SW 1271 (cell line): ENCODE measurements at places on chromosomes 5 and 9.

GRCh38 chr5:58040846-58041245 is 419.0 kb downstream of the PLK2 start:
- DNase-seq, result no peak

DNA sequence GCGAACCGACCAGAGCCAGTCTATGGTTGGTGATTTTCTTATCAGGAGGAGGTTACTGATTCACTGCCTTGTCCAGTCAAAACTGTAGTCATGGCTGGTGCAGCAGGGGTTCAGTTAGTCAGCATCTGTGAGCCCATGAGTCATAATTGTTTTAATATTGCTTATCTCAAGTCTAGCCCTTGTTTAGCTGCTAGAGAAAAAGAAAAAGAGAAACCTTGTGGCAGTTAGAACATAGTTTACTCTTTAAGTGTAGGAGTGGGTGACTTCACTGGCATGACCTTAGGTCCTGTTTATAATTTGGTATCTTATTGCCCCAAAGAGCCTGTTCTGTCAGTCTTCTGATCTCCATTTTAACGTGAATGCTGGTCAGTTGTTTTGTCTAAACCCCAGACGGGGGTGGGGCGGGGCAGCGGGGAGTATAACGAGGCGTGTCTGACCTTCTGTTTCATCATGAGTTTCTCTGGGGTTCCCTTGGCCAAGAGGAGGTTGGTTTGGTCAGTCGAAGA is 76.9 kb upstream of the NFIL3 start:
- DNase-seq, result no peak

GRCh38 chr9:105205787-105206495 is 38.5 kb upstream of the SLC44A1 start:
- DNase-seq, result no peak

GRCh38 chr9:87243602-87244001 is 254.1 kb upstream of the DAPK1 start:
- no peak for DNase-seq

GRCh38 chr5:155839251-155840037 is 487.5 kb upstream of the SGCD start:
- DNase-seq, result no peak

DNA sequence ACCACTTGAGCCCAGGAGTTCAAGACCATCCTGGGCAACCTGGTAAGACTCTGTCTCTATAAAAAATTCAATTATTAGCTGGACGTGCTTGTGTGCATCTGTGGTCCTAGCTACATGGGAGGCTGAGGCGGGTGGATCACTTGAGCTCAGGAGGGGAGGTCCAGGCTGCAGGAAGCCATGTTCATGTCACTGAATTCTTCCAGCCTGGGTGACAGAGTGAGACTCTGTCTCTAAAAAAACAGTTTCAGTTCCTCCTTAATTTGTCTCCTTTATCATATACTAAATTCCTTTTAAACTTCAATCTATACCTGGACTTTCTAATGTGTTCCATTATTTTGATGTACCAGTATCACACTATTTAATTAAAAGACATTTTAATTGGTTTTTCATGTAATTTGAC is 422.2 kb upstream of the TLE4 start:
- DNase-seq, result no peak

DNA sequence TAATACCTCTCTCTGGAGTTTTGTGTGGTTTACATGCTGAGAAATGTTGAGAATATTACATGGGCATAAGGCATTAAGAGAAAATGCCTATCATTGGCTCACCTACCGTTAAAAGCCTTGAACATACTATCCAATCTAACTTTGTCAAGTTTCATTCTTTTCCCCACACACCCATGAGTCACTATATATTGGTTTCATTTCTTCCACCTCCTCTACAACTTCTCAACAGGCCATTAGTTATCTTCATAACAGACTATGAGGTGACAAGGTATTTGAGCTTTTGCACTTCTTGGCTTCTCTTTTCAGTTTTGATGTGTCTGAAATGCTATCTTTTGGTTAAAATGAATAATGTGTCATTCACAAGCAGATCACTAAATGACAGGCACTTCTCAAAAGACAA is 288.0 kb downstream of the KCNN2 start:
- no peak for DNase-seq

DNA sequence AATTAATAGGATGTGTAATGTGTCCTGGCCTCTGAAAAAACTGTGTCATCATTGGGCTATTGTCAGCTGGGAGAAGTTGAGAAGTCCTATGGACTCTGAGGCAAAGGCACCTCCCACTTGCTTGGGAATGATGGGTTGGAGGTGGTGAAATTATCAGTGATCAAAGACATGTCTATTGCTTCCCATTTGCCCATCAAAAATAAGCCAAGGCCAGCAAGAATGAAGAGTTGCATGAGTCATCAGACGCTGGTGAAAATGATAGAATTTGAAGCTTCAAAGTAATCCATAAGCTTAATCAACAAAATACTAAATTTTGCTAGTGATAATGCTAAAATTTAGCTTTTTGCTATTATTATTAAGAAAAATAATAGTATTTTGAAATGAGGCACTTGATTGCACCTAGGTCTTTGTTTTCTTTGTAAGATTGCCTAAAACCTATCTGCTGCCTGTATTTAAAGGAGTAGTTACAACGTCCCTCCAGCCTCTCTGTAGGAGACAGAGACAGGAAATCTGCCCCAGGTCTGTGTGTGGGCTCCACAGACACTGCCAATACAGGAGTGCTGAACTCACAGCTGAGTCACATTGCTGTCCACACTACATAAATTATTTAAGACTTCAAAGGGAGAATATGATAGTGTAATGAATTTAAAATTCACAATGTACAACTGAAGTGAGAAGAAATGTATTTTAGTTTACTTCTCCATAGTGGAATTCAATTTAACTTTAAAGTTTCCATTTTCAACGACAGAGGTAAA is 48.4 kb upstream of the APC start:
- no peak for DNase-seq

GRCh38 chr5:34657988-34658387 is 1.9 kb downstream of the RAI14 start:
- DNase-seq, result peak; percentile 60
